Left ventricle myocardium superior (tissue), 1 donor: ENCODE measurements at places on chromosomes 4 and X. TPM values are rescaled to one million over a fixed set of nuclear protein-coding genes. Genes with fewer than 3 reads are reported as not detected.

GK2 gene
- not detected for total RNA-seq

HS6ST2 gene
- not detected for total RNA-seq

UGT2A3 gene
- not detected for total RNA-seq

OTUD6A gene
- not detected for total RNA-seq

SMIM31 gene
- not detected for total RNA-seq

NDNF gene
- 9.0 TPM for total RNA-seq

COX7B2 gene
- total RNA-seq, result not detected

MAMLD1 gene
- total RNA-seq, result 2.3 TPM
